Stimulated activated CD8-positive, alpha-beta memory T cell treated with anti-CD3 and anti-CD28 coated beads, Interleukin-7, amount 100 ng/mL, for 1 hour (primary cell): ENCODE measurements at places on chromosomes 4 and X.

- DNase-seq, result no peak
These were observed 667.2 kb downstream of the GRID2 start for GRCh38 chr4:92970996-92971395.

GRCh38 chr4:43238008-43238407 lies 345.5 kb downstream of the GRXCR1 start:
- DNase-seq, result no peak

- DNase-seq, result no peak
These were observed 112.3 kb downstream of the FAM9B start for GRCh38 chrX:8921615-8922014.

GRCh38 chrX:46838486-46838870 lies 1.6 kb downstream of the RP2 start:
- no peak for DNase-seq

GRCh38 chr4:18568600-18568999 lies 547.0 kb upstream of the LCORL start:
- DNase-seq, result no peak

GRCh38 chr4:42871671-42872290 lies 20.7 kb upstream of the GRXCR1 start:
- DNase-seq, result no peak

- DNase-seq, result no peak
These were observed 32.9 kb upstream of the PDGFC start for GRCh38 chr4:157004279-157005161.

GRCh38 chrX:8846266-8846665 lies 45.1 kb upstream of the FAM9A start:
- no peak for DNase-seq

GRCh38 chrX:119693040-119693995 lies at the start of gene SEPTIN6:
SEPTIN6 (minus strand) TSS chrX:119693168; CDS start chrX:119693105, 63 bp downstream.
- DNase-seq, result peak; percentile 60

DNA sequence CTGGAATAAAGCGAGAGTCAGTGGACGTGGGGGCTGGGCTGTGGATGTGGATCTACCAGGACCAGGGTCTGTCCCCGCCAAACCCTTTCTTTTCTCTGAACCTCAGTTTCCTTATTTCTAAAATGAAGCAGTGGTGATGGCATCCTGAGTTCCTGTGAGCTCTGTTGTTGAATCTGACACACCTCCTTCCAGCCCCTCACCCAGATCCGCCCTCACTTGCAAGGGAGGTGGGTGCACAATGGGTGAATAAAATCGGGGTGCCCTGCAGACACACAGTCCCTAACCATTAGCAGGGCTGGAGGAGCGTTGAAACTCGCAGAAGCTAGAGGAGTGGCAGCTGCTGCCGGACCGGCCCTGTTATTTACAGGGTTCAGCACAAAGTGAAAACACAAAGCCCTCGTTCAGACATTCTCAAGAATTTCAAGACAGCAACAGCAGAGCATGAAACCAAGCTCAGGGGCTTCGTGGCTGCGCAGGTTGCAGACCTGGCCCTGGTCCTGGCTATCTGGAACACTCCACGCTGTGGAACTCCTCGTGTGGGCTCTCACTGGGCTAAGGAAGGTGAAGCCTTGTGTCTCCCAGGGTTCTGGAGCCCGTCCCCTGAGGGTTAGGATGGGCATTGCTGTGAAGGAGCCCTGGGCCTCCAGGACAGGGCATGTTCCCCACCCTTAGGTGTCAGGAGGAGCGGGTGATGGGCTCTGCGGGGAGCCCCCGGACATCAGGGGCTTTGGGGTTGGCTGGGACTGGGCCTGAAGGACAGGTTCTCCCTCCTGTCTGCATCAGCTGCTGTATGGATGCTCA lies 42.9 kb downstream of the PSAPL1 start:
- DNase-seq, result no peak

GRCh38 chr4:79827283-79827682 lies 245.7 kb downstream of the ANTXR2 start:
- DNase-seq, result no peak
